ENCODE measurements at places on chromosomes 12 and 14.

- no peaks in the 10 kb centered on the region for H3K36me3 ChIP-seq
- peak; percentile 38 for DNase-seq
- no peaks in the 10 kb centered on the region for H3K27me3 ChIP-seq
- H3K4me3 ChIP-seq = no peak overlapping the region
- H3K4me1 ChIP-seq = no peaks in the 10 kb centered on the region
These were observed 47.6 kb upstream of the ZFP36L1 start for GRCh38 chr14:68840454-68840853.

- H3K4me1 ChIP-seq = no peaks in the 10 kb centered on the region
- H3K36me3 ChIP-seq = no peaks in the 10 kb centered on the region
- no peaks in the 10 kb centered on the region for H3K27me3 ChIP-seq
- H3K4me3 ChIP-seq = no peak overlapping the region
- no peak for DNase-seq
- no peak overlapping the region for H3K27ac ChIP-seq
These were observed 111.8 kb downstream of the KIF26A start for GRCh38 chr14:104250175-104250574.

- no peaks in the 10 kb centered on the region for H3K36me3 ChIP-seq
- H3K4me1 ChIP-seq = no peaks in the 10 kb centered on the region
- no peaks in the 10 kb centered on the region for H3K27me3 ChIP-seq
- no peak for DNase-seq
- H3K4me3 ChIP-seq = no peak overlapping the region
These were observed 232.9 kb upstream of the TMTC1 start for GRCh38 chr12:30016540-30017055.

DNA sequence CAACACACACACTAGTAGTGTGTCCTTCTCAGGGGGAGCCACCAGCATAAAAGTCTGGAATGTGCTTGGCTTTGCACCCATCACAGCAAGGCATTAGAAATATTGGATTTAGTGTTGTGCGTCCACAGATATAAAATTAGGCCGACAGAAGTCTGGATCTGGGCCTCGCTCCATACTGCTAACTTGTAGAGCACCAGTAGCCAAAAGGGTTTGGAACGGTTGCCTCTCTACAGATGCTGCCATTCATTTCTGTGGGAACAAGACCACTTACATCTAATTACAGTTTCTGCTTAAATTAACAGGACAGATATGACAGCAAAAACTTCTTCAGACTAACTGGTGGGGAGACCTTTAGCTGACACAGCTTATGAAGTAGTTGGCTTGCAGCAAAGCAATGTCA, 94.2 kb downstream of the EXOC5 start:
- no peaks in the 10 kb centered on the region for H3K4me1 ChIP-seq
- no peak overlapping the region for H3K27ac ChIP-seq
- no peaks in the 10 kb centered on the region for H3K27me3 ChIP-seq

DNA sequence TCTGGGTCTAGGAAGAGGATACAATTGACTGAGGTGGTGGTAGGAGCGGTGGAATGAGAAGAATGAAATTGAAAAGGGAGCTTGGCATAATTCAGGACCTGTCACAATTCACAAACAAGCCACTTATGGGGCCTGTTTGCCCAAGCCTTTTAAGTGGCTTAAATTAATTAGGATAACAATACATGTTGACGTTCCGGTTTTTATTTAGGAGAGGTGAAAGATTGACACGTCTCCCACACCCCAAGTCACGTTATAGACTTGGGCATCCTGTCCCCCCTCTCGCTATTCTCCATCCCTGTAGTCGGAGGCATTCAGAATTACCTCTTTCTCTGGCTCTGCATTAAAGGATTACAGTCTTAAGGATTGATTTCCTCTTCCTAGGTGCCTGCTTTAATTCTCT, 954 bp upstream of the CALCOCO1 start:
- H3K27ac ChIP-seq = no peak overlapping the region
- no peak for DNase-seq
- no peaks in the 10 kb centered on the region for H3K36me3 ChIP-seq
- peaks cover 15% of the 10 kb centered on the region for H3K4me1 ChIP-seq
- no peaks in the 10 kb centered on the region for H3K27me3 ChIP-seq

DNA sequence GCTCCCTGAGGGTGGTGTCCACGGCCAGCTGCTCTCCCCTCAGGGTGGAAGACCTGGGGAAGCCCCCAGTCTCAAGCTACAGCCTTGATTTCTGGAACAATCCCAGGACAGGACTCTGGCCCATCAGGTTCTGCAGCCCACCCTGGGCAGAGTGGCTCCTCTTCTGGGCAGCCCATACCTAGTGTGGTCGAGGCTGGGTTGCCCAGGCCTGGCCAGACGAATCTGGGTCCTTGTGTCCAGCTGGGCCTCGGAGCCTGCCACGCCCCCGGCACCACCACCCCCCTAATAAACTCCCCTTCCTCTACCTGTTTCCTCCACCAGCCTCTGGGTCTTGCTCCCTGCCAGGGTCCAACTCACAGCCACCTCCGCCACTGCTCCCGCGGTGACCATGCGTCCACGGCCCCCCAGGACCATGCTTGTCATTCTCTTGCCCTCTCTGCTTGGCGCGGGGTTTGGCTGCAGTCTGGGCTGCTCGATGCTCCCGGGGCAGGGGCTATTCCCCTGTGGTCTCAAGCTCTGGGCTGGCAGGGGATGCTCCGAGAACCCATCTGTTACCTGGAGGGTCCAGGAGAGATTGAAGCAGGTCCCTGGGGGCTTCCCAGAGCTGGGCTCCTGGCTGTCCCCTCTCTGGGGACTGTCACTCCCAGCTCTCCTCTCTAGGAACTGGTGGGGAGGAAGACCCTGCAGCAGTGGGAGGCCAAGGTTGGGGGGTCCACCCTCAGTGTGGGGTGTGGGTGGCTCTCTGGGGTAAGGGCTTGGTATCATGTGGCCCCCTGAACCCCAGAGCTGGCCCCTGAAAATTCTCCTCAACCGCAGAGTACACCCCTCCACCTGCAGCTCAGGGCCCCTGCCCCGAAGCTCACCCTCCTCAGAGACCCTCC, 8.7 kb upstream of the GPR132 start:
- H3K4me1 ChIP-seq = no peaks in the 10 kb centered on the region
- H3K27ac ChIP-seq = no peak overlapping the region
- peaks cover 16% of the 10 kb centered on the region for H3K27me3 ChIP-seq
- H3K4me3 ChIP-seq = no peak overlapping the region
- no peak for DNase-seq
- H3K36me3 ChIP-seq = no peaks in the 10 kb centered on the region

DNA sequence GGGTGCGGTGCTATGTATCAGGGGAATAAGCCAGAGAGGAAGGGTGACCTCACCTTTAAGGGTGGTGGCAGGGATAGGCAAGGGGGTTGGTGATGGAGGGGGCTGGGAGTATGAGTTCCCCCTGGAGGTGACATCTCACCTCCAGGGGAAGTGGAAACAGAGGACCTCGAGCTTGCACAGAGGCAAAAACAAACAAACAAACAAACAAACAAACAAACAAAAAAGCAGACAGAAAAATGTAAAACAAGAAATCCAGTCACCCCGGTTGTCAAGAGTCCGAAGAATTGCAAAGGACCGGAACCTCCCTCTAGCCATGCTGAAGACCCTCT, 112.2 kb upstream of the MYL2 start:
- H3K36me3 ChIP-seq = no peaks in the 10 kb centered on the region
- peaks cover 38% of the 10 kb centered on the region for H3K27me3 ChIP-seq
- no peaks in the 10 kb centered on the region for H3K4me1 ChIP-seq
- H3K27ac ChIP-seq = no peak overlapping the region
- no peak overlapping the region for H3K4me3 ChIP-seq
- DNase-seq = no peak

GRCh38 chr14:63478010-63478409, 65.2 kb downstream of the PPP2R5E start:
- no peaks in the 10 kb centered on the region for H3K36me3 ChIP-seq
- H3K27me3 ChIP-seq = no peaks in the 10 kb centered on the region
- peaks cover 57% of the 10 kb centered on the region for H3K4me1 ChIP-seq
- H3K4me3 ChIP-seq = no peak overlapping the region
- DNase-seq = peak; percentile 81

DNA sequence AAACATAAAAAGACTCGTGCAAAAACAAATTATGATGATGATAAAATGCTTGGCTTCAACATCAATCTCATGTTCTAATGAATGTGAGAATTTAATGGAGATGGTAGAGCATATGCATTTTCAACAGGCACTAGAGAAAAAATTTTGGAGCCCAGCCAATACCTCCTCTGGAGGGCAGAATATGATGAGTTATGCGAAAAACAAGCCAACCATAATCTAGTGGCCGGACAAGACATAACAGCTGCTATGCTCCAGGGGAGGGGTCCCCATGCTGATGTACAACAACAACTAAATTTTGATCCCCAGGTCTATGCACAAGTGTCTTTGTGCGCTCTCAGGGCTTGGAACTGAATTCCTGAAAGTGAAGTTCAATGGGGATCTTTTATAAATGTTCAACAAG, 1197.5 kb downstream of the LRFN5 start:
- H3K4me1 ChIP-seq = no peaks in the 10 kb centered on the region
- no peaks in the 10 kb centered on the region for H3K36me3 ChIP-seq
- H3K4me3 ChIP-seq = no peak overlapping the region
- no peak for DNase-seq

DNA sequence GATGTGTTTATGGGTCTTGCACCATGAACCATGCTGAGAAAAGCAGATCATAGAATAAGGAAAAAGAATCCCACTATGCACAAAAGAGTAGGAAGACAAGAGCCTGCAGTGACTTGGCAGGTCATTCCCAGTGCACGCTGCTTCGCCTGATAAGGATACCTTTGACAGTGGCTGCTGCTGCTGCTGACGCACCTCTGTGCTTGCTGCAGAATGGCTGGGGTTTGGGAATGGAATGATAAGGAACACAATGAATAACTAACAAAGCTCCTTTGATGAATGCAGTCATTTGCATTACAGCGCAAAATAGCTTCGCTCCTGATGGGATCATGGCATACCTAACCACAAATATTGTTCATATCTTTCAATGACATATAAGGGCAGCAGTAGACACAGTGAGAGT, 278.7 kb downstream of the PDZRN4 start:
- no peak overlapping the region for H3K27ac ChIP-seq
- DNase-seq = no peak
- no peak overlapping the region for H3K4me3 ChIP-seq
- H3K36me3 ChIP-seq = no peaks in the 10 kb centered on the region

DNA sequence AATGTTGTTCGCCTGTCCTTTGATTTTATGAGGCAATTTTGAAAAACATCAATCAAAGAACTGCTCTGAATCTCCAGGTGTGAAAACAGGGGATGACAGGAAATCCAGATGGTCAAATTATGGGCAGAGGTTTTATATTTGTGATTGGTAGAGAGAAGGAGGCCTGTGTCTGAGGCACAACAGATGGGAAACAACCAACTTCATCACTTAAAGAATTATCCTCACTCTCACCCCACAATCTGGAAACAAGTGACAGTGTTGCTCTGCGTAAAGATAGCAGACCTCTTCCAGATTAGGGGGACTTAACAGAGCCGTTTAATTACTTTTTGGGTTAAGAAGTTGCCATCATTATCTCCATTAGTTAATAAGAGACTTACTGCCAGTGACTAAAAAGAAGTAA, 64.1 kb upstream of the EGLN3 start:
- DNase-seq = no peak
- no peak overlapping the region for H3K27ac ChIP-seq
- no peaks in the 10 kb centered on the region for H3K27me3 ChIP-seq
- no peaks in the 10 kb centered on the region for H3K4me1 ChIP-seq
- H3K36me3 ChIP-seq = no peaks in the 10 kb centered on the region

DNA sequence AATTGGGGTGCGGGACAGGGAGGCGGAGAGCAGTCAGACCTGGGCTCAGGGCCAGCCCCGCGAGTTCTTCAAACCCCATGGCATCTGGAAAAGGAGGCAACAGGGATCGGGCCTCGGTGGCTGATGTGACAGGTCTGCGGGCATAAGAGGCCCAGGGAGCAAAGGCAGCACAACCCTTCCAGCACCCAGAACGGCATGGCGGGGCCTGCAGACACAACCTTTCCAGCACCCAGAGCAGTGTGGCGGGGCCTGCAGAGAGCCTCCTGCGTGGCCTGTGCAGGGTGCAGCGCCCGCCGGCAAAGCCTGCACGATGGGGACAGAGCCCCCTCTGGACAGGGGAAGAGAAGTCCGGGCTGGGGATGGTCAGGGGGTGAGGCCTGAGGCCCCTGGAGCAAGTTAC, 26.2 kb upstream of the TRAF3 start:
- H3K4me3 ChIP-seq = no peak overlapping the region
- H3K4me1 ChIP-seq = no peaks in the 10 kb centered on the region
- no peak overlapping the region for H3K27ac ChIP-seq
- no peaks in the 10 kb centered on the region for H3K27me3 ChIP-seq
- H3K36me3 ChIP-seq = no peaks in the 10 kb centered on the region
- no peak for DNase-seq

- H3K4me1 ChIP-seq = no peaks in the 10 kb centered on the region
- no peak overlapping the region for H3K4me3 ChIP-seq
- H3K27ac ChIP-seq = no peak overlapping the region
These were observed 51.2 kb downstream of the ACSS3 start for GRCh38 chr12:81128930-81129554.

DNA sequence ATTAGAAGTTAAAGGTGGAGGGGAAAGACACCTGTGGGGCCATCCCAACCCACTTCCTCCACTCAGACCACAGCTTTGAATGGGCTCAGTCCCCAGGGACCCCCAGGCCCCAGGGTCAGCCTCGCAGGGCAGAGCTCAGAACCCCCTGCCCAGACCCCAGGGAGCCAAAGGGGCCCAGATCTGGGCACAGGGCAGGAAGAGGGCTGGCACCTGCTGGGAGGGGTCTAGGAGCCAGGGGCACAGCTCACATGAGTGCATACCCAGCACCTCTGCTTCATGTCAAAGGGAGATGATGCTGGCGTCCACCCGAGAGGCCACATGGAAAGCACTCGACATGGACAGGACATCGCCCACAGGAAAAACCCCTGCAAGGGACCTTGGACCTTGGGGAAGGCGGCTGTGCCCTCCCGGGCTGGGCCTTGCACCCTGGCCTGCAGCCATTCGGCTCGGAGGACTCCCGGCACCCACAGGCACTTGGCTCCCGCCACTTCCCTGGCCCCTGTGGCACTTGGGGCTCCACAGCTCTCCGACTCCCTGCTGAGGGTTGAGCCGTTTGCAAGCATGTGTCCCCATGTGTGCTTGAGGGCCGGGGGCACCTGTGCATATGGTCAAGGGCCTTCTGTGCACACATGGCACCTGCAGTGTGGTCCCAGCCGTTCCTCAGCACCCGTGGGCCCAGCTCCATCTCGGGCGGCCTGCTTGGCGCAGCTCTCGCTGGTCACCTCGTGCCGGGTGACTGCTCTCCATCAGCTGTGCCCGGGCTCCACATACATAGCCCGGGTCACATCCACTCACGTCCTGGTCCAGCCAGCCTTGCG, 7.8 kb upstream of the AMN start:
- H3K4me1 ChIP-seq = no peaks in the 10 kb centered on the region
- H3K36me3 ChIP-seq = no peaks in the 10 kb centered on the region
- no peaks in the 10 kb centered on the region for H3K27me3 ChIP-seq
- no peak overlapping the region for H3K4me3 ChIP-seq
- DNase-seq = no peak
- H3K27ac ChIP-seq = no peak overlapping the region
